B cell (primary cell): ENCODE measurements at places on chromosomes 2 and 18.

GRCh38 chr18:37392648-37393047 is 172.9 kb downstream of the CELF4 start:
- no peak for DNase-seq

DNA sequence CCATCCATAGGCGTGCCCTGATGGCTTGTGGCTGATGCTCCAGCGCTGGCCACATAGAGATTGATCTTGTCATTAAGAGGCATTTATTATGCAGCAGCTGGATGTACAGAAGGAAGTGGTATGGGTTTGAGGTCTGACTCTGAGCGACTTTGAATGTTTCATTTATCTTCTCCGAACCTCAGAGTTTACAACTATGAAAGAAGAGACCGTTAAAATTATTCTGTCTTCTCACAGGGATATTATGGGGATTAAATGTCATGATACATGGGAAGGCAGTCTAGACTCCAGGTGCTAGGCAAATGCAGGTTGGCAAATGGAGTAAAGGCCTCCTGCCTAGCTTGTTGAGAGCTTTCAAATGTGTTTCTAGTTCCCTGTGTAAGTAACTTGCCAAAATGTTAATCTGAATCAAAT is 30.3 kb downstream of the MOGAT1 start:
- DNase-seq, result no peak

GRCh38 chr18:2515908-2516625 is 55.2 kb downstream of the METTL4 start:
- DNase-seq, result peak; percentile 17

- peak; percentile 53 for DNase-seq
These were observed 289.2 kb downstream of the TNS1 start for GRCh38 chr2:217713395-217714286.
